ENCODE measurements at places on chromosomes 7 and 10.

GRCh38 chr10:99285881-99286280, 43.3 kb upstream of the CNNM1 start:
- DNase-seq = peak; percentile 5

DNA sequence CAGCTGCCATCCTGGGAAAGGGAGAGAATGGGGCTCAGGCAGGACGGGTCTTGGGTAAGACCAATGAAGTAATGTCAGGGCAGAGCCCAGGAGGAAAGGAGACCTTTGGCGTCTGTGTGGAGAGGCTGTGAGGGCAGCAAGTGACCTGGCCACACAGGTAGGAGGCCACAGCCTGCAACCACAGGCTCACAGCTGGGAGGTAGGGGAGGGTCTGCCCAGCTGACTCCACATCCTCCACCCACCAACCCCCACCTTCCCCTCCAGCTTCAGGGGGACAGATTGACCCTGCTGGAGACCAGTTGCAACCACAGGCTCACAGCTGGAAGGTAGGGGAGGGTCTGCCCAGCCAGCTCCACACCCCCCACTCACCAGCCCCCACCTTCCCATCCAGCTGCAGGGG, 262.2 kb upstream of the TCERG1L start:
- DNase-seq = no peak

- DNase-seq = no peak
Measured at GRCh38 chr10:102597131-102597991, 46.9 kb upstream of the TRIM8 start.

GRCh38 chr7:128215281-128215680, 25.8 kb upstream of the LEP start:
- DNase-seq = no peak
